ENCODE measurements at places on chromosomes 11 and 22.

DNA sequence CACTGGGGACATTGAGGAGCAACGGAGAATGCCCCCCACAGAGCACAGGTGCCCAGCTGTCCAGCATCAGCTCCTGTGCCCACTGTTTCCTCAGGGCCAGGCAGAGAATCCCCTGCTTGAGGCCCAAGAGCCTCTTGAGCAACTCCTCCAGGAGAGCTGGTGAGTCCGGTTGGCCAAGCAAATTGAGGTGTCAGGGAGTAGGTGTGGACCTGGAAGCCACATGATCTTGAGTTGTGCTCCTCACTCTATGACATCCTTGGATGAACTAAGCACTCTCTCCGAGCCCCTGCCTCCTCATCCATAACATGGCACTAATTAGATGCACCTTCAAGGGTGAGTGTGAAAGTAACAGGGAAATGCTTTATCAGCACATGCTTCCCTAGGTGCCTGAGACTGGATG, 121.3 kb downstream of the DBX1 start:
- no peak for DNase-seq

- DNase-seq = no peak
These were observed 9.8 kb upstream of the PPP6R3 start for GRCh38 chr11:68450711-68451110.

GRCh38 chr22:46851941-46852340, 89.5 kb downstream of the TBC1D22A start:
- no peak for DNase-seq

DNA sequence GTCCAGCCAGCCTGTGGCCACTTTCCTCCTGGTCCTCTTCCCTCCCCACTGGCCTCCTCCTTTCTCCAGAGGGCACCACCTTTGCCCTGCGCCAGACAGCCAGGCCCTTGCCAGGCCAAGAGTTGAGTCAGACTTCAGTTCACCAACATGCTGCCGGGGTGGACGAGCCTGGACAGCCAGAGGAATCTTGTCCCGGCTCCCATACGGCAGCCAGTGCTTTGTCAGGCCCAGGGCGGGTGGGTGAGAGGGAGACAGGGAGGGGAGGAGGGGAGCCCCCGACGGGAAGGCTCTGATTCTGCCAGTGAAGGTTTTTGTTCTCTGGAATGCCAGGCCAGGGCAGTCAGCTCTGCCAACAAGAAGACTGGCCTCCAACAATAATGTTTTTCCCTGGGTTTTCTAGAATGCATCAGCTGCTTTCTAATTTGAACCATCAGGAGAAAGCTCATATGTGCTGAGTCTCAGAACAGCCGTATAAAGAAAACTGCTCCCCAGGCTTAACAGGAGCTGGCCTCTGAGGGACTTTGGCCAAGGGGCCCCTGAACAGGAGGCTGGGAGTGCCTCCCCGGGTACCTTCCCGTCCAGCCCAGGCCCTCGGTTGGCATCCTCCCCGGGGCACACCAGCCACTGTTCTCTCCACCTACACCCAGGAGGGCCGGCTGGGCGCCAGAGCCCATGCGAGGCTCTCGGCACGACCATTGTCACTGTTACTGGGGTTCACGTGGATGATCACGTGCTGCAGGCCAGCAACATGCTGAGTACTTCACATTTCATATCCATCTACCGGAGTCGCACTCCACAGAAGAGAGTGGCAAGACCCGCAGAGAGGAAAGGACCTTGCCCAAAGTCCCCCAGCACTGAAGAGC, 28.6 kb downstream of the LIF start:
- DNase-seq = no peak

DNA sequence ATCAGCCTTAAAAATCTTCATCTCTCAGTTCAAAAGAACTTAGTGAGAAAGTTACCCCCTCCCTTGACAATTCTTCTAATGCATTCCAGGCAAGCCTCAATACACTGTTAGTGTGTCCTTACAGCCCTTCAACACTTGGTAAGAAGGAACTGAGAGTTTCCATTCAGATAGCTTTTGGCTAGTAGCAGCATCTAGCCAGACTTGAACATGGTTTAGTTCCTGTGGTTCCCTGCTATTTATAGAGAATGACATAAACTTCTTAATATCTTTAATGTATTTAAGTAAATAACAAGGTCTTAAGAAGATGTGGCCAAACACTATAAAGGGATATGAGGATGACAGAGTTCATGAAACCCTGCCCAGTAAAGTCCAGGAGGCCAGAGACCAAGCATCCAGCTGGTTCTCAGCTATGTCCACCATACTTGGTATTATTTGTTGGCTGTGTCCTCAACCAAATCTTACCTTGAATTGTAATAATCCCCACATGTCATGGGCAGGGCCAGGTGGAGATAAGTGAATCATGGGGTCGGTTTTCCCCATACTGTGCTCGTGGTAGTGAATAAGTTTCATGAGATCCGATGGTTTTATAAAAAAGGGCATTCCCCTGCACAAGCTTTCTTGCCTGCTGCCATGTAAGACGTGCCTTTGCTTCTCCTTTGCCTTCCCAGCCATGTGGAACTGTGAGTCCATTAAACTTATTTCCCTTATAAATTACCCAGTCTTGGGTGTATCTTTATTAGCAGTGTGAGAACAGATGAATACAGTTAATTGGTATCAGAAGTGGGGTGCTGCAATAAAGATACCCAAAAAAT, 132.4 kb downstream of the LARGE1 start:
- no peak for DNase-seq

- no peak for DNase-seq
These were observed 20.8 kb downstream of the TAF1D start for GRCh38 chr11:93720522-93720921.

- DNase-seq = no peak
These were observed 49.9 kb downstream of the ARFGAP3 start for GRCh38 chr22:42807185-42807584.

DNA sequence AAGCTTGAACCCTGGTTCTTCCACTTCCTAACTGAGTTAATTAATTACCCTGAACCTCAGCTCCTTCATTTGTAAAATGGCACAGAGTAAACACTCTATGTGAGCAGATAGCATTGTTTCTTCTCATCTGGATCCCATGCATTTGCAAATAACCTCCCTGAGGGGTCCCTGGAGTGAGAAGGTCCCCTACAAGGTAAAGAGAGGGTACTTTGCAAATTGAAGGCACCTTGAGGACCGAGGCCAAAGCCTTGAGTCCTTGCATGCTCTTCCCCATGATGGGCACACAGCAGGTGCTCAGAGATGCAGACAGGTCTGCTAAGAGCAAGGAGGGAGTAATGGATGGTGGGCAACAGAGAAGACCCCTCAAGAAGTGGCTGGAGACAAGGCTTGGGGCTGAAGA, 33.2 kb downstream of the OTOG start:
- no peak for DNase-seq

GRCh38 chr22:32342977-32343376, 14.7 kb upstream of the RFPL3 start:
- DNase-seq = no peak

DNA sequence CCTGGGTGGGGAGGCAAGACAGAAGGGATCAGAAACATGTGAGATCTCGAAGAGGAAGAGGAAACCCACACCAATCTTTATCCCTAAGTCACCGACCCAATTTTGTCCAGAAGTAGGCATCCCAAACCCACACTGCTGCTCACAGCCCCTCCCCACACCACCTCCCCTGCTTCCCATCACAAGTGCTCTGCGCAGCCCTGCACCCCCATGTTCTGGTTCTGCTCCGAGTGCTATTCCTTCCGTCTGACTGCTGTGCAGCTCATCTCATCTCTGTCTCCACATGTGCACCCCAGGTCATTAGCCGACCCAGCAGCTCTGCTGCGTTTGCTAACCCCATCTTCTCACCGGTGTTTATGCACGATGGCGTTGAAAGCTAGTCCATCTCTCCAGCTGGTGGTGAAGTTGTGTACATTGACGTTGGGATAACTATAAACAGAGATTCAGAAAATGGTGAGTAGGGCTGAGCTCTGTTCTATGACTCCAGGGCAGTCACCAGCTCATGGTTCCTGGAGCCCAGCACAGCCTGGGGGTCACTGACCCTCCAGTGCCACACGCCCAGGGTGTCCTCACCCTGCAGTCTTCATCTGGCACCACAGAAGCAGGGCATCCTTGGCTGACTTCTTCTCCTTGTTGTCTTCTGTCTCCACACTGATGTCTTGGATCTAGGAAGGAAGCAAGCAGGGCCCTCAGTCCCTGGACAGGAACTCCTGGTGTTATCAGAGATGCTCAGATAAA, 15.1 kb downstream of the SPTBN2 start:
- DNase-seq = no peak

GRCh38 chr11:131217313-131218310, 152.8 kb upstream of the NTM start:
- DNase-seq = no peak

DNA sequence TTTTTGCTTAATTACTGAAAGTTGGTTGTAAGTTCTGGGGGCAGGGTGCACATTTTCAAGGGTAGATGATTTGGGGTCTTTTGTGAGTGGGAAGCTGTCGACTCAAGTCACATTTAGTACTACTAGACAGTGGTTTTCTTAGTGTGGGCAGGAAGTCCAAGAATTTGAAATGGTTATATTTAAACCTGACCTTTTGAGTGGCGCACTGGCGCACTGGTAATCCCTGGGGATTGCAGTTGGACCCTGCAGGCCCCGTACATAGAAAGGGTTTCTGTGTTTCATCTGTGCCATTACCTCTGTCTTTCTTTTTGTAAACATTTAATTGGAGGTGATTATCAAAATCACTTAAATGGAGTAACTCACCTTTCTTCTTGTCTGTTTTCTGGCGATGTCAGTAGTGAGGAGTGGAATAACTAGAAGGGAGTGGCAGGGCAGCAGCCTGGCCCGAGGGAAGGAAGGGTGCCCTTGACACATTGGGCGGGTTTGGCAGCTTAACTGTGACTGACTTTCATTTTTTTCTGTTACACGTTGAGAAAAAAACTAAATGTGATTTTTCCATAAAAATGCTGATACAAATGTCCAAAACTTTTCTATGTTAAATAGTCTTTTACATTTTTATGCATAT, 101.8 kb upstream of the GAL start:
- DNase-seq = no peak

DNA sequence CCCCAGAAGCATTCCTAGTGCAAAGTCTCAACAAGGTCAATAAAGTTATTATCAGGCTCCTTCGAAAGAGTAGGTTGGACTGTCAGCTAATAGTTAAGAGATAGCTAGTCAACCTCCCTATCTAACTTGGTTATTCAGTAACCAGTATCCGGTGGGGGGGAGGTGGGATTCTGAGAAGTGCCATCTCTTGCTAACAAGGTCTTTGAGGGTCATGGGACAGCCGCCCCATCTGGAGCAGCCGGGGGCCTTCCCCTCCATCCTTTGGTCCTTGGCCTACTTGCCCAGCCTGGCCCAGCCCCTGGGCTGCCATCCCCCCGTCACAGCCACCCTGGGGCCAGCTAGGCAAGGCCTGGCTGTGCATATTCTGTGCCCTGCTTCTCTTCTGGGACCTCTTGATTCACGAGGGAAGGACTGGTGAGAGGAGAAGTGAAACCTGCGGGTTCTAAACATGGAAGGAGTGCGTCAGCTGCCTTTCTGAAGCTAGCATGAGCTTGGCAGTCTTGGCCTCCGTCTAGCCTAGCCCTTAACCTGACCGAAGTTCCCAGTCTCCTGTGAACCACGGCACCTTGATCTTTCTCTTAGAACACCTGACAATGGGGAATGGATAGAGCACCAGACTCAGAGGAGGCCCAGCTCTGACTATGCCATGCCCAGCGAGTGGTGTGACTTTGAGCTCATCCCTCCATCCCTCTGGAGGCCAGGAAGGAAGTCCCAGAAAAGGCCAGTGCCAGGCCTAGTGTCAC, 9.3 kb downstream of the SLC37A2 start:
- no peak for DNase-seq

DNA sequence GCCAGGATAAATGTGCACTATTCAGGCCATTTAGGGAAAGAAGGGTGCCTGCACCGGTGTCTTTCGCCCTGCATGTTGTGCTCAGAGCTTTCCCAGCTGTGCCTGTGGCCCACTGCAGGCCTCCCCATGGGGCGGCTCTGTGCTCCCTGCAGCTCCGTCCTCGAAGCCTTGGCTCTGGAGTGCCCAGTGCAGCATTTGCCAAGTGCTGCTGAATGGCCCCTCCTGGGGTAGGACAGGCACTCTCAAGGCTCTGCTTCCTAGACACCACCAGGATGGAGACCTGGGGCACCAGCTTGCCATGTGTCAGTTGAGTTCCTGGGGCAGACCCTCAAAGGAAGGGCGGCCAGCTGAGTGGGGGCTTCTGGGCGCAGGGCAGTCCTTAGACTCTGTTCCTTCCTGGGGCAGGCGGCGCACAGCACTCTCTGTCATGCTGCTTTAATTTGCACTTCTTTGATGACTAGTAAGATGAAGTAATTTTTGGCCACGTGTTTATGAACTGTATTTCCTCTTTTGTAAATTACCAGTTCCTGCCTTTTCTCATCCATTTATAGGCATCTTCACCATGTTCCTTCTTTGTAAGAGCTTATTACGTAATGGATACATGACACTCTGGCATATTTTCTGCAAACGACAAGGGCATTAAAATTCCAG, 32.1 kb upstream of the GNB1L start:
- DNase-seq = no peak

Data from DMS53 (cell line).